ENCODE measurements at places on chromosomes 13 and 19. TPM values are rescaled to one million over a fixed set of nuclear protein-coding genes. Genes with fewer than 3 reads are reported as not detected.

DNA sequence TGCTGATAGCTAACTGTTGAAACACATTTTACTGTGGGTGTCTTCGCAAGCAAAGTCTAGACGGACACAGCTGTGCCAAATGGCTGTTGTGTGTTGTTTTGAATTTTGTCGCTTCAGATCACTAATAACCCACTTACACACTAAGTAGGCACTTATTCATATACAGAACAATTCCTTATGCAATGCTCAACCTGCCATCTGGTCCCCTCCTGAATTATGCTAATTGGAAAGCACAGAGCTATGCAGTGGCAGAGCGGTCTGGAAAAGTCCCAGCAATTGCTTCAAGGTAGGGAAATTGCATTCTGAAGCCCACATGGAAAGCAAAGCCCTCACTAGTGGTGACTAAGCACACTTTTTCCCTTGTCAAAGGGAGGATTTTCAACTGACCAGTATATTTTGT lies 69.9 kb downstream of the C13orf42 start:
- no peak overlapping the region for H3K27ac ChIP-seq
- H3K27me3 ChIP-seq, result no peaks in the 10 kb centered on the region
- no peaks in the 10 kb centered on the region for H3K4me1 ChIP-seq

DNA sequence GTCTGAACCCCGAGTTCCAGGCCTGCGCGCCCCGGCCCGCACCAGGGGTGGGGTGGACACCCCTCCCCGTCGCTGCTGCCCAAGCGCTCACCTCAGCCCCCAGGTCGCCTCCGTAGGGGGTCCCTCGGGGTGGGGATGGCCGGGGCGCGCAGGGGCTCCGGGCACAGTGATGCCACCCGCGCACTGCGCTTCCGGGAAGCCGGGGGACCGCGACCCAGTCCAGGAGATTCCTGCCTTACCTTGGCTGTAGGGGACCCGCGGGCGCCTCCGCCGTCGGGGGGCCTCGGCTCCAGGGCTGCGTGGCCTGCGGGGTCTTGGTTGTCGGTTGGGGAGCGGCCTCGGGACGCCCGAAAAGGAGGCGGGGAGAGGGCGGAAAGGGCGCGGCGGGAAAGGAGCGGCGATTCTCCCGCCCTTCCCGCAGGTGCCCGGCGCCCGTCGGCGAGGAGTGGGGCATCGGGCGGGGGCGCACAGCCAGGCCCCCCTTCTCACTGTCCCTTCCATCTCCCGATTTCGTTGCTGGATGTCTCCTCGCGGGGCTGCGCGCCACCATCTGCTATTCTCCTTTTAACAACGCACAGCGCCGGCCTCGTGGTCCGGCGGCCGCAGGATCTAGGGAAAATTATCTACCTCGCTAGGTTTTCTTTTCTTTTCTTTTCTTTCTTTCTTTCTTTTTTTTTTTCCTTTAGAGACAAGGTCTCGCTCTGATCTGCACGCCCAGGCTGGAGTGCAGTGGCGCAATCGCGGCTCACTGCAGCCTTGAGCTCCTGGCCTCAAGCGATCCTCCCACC lies at the start of gene KEAP1:
KEAP1 (minus strand) TSS at position 355 of the 788 bp plus-strand sequence. CDS start 3,323 bp downstream, outside the sequence.
- peaks cover 12% of the 10 kb centered on the region for H3K4me1 ChIP-seq
- peak; percentile 60 for DNase-seq
- no peaks in the 10 kb centered on the region for H3K27me3 ChIP-seq
- peak within 1 kb of the TSS; percentile 97 for H3K4me3 ChIP-seq
- peak within 1 kb of the TSS; percentile 98 for H3K27ac ChIP-seq

GRCh38 chr13:110471156-110471832 lies 90.2 kb downstream of the RAB20 start:
- H3K36me3 ChIP-seq, result peaks cover 78% of the 10 kb centered on the region
- no peaks in the 10 kb centered on the region for H3K27me3 ChIP-seq

Gene CEACAM7
- 0.10 TPM for polyA plus RNA-seq

GRCh38 chr19:30784850-30785457 lies 412.8 kb downstream of the ZNF536 start:
- peaks cover 7% of the 10 kb centered on the region for H3K27me3 ChIP-seq
- no peak overlapping the region for H3K4me3 ChIP-seq
- no peak overlapping the region for H3K27ac ChIP-seq
- H3K4me1 ChIP-seq, result no peaks in the 10 kb centered on the region
- DNase-seq, result peak; percentile 43

Gene ZNF550
- polyA plus RNA-seq, result 23.5 TPM

Gene NECTIN2
- 66.9 TPM for polyA plus RNA-seq

GRCh38 chr13:27353166-27353583 lies 71.2 kb upstream of the GTF3A start:
- no peaks in the 10 kb centered on the region for H3K27me3 ChIP-seq
- H3K4me3 ChIP-seq, result no peak overlapping the region
- H3K27ac ChIP-seq, result no peak overlapping the region
- no peaks in the 10 kb centered on the region for H3K36me3 ChIP-seq

DNA sequence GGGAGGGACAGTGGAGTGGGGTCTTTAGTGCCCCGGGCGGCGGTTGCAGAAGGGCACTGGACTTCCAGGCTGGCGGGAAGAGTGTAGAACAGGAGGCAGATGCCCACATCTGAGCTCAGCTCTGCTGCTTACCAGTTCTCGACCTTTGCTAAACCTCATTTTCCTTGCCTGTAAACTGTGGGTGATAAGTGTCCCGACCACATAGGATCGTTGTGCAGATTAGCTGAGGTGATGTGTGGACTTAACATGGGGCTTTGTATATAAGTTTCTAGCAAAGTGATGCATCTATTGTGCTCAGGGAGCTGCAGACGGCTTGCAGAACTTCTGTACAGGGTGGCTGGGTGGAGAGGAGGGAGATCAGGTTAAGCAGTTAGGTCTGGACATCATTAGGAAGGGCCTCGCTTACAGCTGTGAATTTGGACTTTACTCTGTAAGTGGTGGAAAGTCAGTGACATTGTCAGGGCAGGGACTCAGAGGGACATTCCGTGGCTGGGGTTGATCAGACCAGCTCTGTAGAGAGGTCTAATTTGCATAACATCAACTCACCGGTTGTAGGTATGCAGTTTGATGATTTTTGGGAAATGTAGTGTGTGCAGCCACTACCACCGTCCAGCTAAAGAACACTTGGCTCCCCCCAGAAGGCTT lies 70.0 kb downstream of the SPATA13 start:
- no peak overlapping the region for H3K27ac ChIP-seq
- H3K36me3 ChIP-seq, result no peaks in the 10 kb centered on the region
- H3K4me1 ChIP-seq, result no peaks in the 10 kb centered on the region
- H3K27me3 ChIP-seq, result no peaks in the 10 kb centered on the region
- H3K4me3 ChIP-seq, result no peak overlapping the region
- DNase-seq, result no peak

GRCh38 chr13:57314897-57315520 lies 148.0 kb downstream of the PRR20E start:
- no peaks in the 10 kb centered on the region for H3K36me3 ChIP-seq
- H3K27me3 ChIP-seq, result no peaks in the 10 kb centered on the region
- H3K27ac ChIP-seq, result no peak overlapping the region
- no peak overlapping the region for H3K4me3 ChIP-seq

DNA sequence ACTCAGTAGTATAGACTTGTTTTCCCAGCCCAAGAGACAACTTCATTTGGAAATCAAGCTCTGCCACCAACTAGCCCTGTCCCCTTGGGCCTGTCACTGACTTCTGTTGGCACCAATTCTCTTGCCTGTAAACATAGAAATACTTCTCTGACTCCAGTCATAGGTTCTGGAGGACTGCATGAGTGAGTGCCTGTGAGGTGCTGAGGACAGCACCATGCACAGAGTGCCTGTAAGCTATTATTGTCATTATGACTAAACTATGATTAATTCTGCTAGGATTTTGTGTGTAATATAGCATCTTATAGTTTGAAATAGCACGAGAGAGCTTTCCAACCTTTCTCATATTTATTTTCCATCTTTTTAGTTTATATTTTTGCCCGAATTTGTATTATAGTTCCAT lies 247.9 kb downstream of the MYO16 start:
- H3K27me3 ChIP-seq, result no peaks in the 10 kb centered on the region
- no peak overlapping the region for H3K4me3 ChIP-seq
- no peaks in the 10 kb centered on the region for H3K4me1 ChIP-seq
- DNase-seq, result no peak
- H3K36me3 ChIP-seq, result no peaks in the 10 kb centered on the region

- no peak for DNase-seq
- H3K4me3 ChIP-seq, result no peak overlapping the region
- no peaks in the 10 kb centered on the region for H3K36me3 ChIP-seq
- no peak overlapping the region for H3K27ac ChIP-seq
Measured at GRCh38 chr13:93364166-93364565, 137.6 kb downstream of the GPC6 start.

Data from left lung (tissue), 14 donors.